ENCODE measurements at places on chromosomes 13 and 19.

DNA sequence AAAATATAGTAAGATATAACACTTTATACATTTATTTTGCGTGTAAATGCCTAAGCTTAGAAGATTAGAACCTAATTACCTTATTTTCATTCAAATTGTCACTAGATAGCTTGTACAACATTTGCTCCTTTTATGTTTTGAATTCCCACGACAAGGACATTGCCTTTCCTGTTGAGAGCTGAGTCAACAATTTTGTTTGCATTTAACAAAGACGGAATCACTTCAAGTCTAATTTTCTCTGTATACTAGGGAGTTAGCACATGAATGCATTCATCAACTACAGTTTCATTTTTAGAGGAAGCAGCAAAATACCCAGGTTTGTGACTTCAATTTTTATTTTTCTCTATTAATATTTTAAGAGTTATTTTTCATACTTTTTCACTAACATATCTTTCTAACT is 48.7 kb upstream of the PCCA start:
- no peak for DNase-seq

- no peak for DNase-seq
Observed at GRCh38 chr13:20140487-20140886, 20.4 kb downstream of the GJA3 start.

GRCh38 chr19:19597809-19598306 is 20.6 kb downstream of the PBX4 start:
- no peak for DNase-seq

DNA sequence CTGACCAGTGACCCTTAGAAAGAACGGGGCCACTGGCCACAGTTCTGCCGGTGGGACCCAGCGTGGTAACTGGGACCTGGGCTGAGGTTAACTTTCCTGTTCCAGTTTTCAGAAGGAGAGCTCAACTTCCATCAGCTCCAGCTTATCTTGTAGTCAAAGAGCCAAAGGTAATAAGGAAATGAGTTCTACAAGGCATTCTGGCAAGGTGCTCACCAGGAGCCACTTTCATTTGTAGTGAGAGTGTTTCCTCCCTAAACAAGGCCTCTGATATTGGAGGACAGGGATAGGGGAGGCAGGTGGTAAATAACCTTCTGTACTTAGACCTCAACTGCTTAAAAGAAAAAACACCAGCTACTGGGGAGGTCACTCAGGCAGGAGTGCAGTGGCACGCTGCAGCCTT is 38.1 kb downstream of the PBX4 start:
- DNase-seq, result no peak

- no peak for DNase-seq
Observed at GRCh38 chr13:110228936-110229904, 77.7 kb downstream of the COL4A1 start.

- DNase-seq, result no peak
Observed at GRCh38 chr19:45130888-45131615, 29.7 kb downstream of the NKPD1 start.

All from skin of body (tissue), 3 donors.